ENCODE measurements at places on chromosomes 13 and 19. TPM values are rescaled to one million over a fixed set of nuclear protein-coding genes. Genes with fewer than 3 reads are reported as not detected.

SIGLEC5 gene
- total RNA-seq: not detected

VWA8 gene
- total RNA-seq: 10.4 TPM

ZNF823 gene
- 5.2 TPM for total RNA-seq

KRTDAP gene
- total RNA-seq: not detected

KLK8 gene
- total RNA-seq: not detected

LENG1 gene
- 2.7 TPM for total RNA-seq

ZNF626 gene
- 2.8 TPM for total RNA-seq

ZNF211 gene
- total RNA-seq: 9.9 TPM

KLK2 gene
- not detected for total RNA-seq

ACER1 gene
- not detected for total RNA-seq

PSG3 gene
- total RNA-seq: not detected

NLRP5 gene
- not detected for total RNA-seq

LAIR1 gene
- total RNA-seq: 11.1 TPM

- no peak for DNase-seq
Measured at GRCh38 chr13:100508455-100508854, 80.1 kb downstream of the GGACT start.

GRCh38 chr13:106494936-106495335, 40.5 kb downstream of the EFNB2 start:
- DNase-seq: no peak

- no peak for DNase-seq
Measured at GRCh38 chr13:41643507-41643906, 186.2 kb downstream of the RGCC start.

DNA sequence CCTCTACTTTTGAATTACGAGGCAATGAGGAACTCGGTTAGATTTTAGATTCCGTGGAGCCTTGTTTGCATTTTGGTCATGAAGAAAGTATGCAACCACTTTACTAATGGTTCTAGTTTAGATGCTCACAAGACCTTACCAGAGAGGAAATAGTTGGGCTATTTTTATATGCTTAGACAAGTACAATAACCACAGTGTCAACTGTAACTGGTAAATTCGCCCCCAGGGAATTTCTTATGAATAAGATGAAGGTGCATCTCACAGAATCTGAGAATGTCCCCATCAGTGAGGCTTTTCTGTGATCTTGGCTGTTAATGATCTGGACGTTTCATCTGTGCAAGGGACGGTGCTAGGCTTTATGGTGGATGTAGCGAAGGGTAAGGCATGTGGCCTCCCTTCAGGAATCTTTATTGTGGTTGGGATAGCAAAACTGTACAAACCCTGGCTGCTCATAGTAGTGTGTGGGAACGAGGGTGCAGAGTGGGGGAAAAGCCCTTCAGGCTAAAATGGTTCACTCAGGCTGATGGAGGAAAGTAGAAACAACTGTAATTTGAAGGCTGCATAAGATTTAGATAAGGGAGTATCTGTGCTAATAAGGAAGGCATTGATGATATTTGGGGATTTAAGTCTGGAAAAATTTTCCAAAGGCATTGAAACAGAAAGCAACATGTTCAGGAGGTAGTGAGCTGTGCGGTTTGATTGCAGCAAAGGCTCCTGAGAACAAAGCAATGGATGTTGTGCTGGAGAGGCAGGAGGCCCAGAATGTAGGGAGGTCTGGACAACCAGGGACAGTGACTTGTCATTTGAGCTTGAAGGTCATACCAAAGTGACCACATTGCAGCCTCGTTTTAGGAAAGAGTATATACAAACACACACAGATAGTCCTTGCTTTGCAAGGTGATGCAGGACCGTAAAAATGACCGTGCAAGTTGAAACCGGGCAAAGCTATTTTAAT, 28.4 kb downstream of the UBAC2 start:
- no peak for DNase-seq

DNA sequence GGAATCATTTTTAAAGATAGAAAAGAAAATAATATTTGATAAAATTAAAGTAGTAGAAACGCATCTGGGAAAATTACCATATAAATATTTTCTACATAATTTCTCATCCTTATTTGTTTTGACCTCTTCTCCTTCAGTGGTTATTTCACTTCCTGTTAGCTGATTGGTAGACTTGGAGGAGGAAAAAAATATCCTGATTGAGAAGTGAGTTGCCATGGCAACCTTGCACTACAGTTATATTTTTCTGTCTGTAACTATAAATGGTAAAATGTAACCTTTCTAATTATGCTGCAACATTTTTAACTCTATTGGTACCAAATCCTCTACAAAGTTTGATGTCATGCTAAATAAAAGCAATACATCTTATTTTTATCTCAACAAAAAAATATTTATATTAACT, 45.2 kb downstream of the SCEL start:
- no peak for DNase-seq

GRCh38 chr19:23673132-23673531, 13.9 kb downstream of the ZNF675 start:
- no peak for DNase-seq

GRCh38 chr13:50082426-50083281, 67.4 kb downstream of the KCNRG start:
- no peak for DNase-seq

GRCh38 chr19:14030997-14031718, 404 bp upstream of the IL27RA start:
- DNase-seq: no peak

GRCh38 chr13:28650284-28650683, 8.6 kb upstream of the POMP start:
- DNase-seq: no peak

GRCh38 chr19:51566489-51567100, 4.5 kb upstream of the ZNF175 start:
- DNase-seq: no peak

DNA sequence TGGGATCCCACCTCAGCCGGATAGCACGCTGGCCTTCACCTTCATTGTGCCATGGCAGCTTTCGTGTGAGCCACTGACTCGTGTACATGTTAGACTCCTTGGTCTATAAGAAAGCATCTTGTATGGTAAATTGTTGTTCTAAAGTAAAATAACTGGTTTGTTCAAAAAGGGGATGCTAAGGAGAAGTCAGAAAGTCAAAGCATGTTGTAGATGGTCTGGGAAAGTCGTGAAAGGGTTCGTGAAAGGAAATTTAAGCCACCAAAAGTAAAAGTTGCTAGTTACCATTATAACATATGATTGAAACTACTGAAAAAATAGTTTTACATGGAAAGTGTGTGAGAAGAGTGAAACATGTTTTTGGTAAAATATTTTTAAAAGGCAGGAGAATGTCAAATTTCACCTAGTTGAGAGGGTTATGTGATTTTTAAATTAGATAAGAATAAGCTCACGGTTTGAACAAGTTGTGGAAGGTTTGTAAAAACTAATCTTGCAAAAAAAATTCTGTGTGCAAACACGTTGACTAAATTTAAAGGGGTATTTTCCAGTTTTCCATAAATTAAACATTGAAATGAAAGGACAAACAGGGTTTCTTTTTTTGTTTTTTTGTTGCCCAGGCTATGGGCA, 23.4 kb downstream of the DPRX start:
- DNase-seq: no peak

GRCh38 chr13:62320129-62321108, 904.8 kb upstream of the PCDH20 start:
- no peak for DNase-seq

DNA sequence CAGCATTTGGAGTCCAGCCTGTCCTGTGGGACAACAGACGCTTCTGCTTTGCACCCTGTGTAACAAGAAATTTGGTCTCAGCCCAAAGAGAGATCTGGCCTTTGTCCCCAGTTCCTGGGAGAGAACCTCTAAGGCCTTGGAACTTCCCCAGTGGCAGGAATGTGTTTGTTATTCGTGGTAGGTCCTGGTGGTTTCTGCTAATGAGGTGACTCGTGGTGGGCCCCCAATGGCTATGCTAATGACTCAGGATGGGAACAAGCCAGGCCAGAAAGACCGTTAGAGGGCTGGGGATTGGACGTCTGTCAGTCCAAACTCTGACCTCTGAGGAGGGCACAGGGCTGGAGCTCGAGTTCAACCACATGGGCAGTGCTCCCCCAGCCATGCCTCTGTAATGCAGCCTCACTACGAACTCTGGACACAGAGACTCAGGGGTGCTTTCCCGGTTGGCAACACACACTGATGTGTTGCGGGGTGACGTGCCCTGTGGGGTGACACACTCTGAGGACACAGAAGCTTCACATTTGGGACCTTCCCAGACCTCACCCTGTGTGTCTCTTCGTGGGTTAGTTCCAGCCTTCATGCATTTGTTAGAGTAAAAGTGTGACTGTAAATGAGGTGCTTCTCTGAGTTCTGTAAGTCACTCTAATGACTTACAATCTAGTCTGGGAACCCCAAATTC, 38.9 kb downstream of the TEX29 start:
- DNase-seq: no peak

GRCh38 chr19:29083863-29084262, 129.1 kb downstream of the UQCRFS1 start:
- DNase-seq: no peak

- no peak for DNase-seq
Measured at GRCh38 chr13:46559272-46559805, 6.4 kb downstream of the LRCH1 start.

GRCh38 chr19:40284501-40285352, at the start of gene AKT2:
Gene AKT2, minus strand, starts transcription at chr19:40285345. Its CDS starts 20,078 bp downstream, at chr19:40265267.
- no peak for DNase-seq

- DNase-seq: no peak
Measured at GRCh38 chr13:65584126-65584525, 1646.0 kb downstream of the PCDH9 start.

DNA sequence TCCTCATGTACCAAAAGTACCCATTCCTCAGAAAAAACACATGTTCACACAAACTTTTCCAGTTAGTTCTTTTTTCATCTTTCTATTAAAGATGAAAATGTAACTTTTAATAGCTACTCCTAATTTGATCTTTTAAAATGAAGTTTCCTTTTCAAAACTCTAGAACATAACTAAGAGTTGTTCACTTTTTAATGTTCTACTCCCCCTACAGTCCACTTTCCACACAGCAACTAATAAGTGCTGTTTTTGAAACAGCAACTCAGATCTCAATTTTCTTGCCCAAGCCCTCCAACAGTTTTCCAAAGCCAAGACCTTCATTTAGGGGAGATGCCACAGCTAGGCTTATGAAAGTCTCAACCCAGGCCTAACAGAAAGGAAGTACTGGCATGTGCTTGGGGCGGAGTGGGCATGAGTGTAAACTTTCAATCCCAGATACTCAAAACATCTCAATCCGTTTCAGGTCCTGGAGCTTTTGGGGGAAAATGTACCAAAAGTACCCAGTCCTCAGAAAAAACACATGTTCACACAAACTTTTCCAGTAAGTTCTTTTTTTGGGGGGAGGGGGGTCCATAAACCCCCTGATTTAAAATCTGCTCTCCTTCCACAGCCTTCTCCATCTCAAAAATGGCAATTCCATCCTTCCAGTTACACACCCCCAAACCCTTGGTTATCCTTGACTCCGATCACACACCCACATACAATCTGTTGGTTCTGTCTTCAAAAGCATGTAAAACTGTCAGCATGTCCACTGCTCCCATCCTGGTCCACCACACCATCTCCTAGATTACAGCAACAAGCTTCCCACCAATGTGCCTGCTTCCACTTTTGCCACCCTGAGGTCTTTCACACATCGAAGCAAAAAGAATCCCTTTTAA, 2.0 kb downstream of the FBL start:
- DNase-seq: no peak

DNA sequence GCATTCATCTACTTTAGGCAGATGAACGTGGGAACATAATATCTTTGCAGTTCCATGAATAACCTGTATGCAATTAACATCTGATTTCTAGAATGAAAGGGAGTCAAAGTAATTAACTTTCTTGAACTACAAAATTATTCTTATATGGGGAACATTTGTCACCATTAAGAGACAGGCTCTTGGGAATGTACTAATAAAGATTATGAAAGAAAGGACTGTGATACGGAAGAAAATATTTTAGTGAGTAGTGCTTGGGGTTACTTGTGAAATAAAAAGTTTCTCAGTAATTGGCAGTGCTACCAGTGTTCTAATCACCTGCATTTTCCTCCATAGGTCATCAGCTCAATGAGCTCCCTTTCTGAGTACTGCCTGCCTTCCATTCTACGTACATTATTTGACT, 85.4 kb downstream of the FRY start:
- no peak for DNase-seq

DNA sequence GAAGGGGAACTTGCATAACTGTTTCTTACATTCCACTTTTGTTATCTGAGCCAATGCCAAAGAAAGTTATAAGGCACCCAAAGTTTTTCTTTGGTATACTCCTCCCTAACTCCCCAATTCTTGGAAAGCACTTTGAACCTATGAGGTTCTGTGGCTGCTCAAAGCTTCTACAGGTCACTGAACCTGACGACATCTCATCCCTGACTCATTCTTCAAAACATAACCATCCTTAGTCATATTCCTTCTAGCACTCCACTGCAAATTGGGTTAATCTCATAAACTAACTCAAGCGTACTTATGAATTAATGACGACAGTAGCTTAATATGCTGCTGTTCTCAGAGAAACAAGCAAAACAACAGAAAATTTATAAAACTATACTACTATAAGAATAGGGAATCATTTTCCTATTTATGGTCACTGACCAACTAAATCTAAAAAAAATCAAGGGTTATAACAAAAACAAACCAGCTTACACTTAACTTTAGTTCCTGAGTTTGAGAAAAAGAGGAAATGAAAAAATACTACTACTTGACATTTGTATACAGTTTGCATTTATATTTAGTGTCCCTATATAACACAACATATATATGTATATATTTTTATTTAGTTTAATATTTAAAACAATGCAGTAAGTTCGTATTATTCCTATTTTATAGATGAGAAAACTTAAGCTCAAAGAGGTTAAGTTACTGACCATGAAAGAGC, 69.1 kb downstream of the CAB39L start:
- no peak for DNase-seq

DNA sequence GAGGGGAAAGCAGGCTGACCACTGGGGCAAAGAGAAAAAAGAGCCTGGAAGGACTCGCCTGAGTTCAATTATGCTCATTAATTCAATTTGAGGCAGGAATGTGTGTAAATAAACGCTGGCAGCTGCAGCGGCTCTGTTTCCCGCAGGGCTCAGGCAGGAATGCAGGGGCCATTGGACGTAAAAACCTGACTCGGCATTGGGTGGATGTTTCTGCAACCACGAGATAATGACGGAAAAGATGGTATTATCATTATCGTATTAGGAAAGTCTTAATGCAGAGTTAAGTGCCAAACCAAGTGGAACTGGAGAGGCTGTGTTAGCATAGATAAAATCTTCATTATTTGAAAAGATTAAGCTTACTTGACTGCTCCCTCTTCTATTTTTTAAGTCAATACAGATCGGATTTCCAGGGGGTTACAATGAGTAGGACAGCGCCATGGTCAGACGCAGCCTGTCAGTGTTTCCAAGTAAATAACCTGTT, 169.8 kb downstream of the SHISA2 start:
- no peak for DNase-seq

DNA sequence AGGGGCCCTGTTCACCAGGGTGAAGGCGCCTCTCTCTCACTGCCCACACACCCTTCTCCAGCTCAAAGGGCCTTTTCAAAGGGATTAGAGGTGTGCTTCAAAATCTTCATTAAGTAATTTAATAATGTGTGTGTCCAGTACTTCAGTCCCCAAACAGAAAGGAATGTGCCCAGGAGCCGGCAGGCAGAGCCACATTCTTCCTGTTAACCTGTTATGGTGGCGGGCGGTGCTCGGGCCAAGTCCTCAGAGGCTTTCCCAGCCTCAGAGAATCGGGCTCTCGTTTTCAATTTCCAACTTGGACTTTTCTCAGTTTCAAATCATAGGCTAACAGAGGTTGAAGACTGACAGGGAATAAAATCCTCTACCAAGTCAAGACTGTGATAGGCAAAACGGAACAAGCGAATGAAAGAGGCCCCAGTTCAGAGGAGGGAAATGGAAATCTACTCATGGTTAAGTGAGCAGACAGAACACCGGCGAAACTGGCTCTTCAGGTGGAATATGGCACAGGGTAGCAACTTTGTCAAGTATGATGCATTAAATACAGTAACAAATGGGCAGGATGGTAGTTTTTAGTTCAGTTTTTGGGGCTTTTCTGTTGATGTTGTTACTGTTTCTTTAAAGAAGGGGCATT, 68.6 kb downstream of the FOXO1 start:
- no peak for DNase-seq

Measured in ascending aorta (tissue), 2 donors.